ENCODE measurements at places on chromosomes 3 and 15.
A peak's percentile ranks its signal among the peaks of the same experiment; 100 is the strongest.

DNA sequence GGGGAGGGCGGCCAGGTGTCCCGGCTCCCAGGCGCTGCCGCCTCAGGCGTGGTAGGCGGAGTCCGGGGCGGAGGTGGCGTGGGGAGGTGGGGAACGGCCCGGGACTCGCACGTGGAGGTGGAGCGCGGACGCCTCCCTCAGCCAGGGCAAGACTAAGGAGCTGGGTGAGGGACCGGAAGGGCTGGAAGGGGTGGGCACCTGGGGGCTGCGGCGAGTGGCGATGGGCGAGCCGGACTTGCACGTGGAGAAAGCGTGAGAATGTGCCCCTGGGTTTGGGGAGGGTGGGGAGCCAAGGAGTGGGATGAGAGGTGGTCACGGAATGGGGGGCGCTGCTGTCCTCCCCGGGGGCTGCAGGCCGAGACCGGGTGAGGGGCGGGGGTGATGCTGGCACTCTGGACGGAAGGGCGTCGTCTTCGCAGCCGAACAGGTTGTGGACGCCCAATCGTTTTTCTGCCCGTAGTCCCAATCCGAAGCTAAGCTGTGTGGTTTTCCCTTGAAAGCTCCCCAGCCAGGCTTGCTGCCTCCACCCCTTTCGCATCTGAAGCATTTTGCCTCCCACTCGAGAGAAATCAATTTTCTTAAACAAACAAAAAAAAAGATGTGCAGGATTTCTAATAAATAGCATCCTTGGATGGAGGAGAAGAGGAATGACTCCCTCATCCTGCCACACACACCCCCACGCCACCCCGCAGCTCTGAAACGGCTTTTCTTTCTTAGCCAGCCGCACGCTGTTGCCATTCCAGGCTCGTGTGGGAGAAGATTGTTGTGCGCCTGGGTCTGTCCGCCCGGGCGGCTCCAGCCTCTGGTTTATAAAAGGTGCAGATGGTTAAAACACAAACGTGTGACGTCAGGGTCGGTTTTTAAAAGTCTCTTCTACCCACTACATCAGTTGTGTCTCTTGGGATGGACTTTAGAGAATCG lies 62.5 kb upstream of the ANKRD28 start:
- no peak for DNase-seq

- peak; percentile 56 for DNase-seq
These were observed 3.2 kb downstream of the ANP32A start for GRCh38 chr15:68817304-68818065.

GRCh38 chr3:153129866-153130265 lies 32.2 kb upstream of the RAP2B start:
- DNase-seq: no peak

GRCh38 chr3:150490277-150490986 lies 55.9 kb downstream of the SERP1 start:
- DNase-seq: no peak

DNA sequence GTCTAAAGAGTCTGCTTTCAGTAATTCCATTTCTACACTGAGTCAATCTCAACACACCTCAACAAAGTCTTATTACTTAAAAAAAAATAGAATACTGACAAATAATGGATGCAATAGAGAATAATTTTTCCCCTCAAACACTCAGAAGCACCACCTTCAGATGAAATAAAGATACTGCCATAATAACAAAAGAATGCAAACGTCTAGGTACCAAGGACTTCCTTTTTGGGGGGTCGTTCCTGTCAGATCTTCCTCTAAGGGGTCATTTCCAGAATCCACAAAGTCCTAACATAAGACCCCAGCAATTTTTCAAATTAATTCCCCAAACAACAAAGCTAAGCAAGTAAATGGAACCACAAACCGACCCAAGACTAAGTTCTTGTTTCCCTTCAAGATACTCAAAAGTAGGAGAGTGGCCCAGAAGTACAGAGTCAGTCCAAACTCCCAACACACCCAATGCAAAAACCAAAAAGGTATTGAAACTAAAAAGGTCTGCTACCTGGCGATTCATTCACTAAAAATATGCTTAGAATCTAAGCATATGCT lies 1.3 kb downstream of the RYK start:
- DNase-seq: no peak

GRCh38 chr3:73101881-73102280 lies 40.4 kb downstream of the EBLN2 start:
- DNase-seq: no peak

DNA sequence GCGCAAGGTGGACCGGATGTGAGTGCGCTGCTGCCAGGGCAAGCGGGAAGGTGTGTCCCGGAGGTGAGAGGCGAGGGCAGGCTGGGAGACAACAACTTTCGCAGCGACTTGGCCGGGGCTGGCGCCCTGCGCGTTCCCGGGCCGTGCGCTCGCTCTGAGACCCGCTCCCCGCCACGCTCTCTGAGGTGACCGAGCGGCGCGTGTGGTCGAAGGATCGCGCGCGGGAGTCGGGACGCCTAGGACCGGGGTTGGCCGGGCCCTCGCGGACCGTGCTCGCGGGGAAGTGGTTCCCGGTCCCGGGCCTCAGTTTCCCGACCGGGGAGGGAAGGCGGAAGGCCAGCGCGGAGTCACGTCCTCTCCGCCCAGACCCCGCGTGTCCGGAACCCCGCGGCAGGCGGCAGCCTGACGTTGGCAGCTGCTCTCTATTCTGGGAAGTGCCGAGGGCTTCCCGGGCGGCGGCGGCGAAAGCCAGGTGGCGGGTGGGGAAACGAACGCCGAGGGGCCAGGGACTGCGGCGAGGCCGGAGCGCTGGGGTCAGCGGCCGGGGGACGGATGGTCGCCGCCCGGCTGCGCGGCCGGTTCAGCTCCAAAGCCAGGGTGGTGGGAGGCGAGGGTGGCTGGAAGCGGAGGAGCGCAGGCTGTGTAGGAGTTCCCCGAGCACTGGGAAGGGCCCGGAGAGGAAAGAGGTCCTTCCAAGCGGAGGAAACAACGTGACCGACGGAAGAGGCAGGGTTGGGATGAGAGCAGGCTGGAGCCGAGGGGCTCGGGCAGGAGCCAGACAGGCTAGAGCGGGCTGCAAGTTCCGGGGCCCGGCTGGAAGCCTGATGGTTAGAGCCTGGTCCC lies 1.0 kb upstream of the IGF2BP2 start:
- no peak for DNase-seq
